ENCODE measurements at places on chromosomes 2 and 18. TPM values are rescaled to one million over a fixed set of nuclear protein-coding genes. Genes with fewer than 3 reads are reported as not detected.

GRCh38 chr2:238684362-238685326 lies 163.2 kb upstream of the TWIST2 start:
- peak; percentile 89 for DNase-seq

GRCh38 chr2:86027196-86027921 lies 78.3 kb downstream of the POLR1A start:
- DNase-seq: no peak

- DNase-seq: no peak
Observed at GRCh38 chr2:734496-734895, 57.3 kb upstream of the TMEM18 start.

DNA sequence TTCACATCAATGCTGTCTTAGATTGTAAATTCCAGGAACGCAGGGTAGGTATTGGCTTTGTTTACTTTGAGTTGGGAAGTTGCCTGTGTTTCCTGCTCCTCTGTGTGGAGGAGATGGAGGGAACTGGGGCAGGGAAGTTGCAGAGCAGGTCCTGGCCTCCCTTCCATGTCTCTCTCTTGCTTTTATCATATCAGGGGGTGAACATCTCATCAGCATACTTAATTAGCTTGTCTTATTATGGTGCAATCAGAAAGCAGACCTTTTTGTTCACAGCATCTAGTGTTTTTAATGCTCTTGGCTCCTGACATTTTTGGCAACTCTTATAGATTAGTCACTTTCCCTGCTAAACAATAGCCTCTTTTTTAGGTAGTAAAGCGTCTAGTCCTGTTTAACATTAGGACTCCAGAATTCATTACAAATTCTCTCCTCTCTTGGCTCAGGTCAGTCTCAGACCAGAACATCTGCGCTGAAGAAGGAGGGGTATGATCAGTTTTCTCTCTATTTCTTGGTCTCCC lies 11.5 kb upstream of the DIPK1C start:
- DNase-seq: no peak

DNA sequence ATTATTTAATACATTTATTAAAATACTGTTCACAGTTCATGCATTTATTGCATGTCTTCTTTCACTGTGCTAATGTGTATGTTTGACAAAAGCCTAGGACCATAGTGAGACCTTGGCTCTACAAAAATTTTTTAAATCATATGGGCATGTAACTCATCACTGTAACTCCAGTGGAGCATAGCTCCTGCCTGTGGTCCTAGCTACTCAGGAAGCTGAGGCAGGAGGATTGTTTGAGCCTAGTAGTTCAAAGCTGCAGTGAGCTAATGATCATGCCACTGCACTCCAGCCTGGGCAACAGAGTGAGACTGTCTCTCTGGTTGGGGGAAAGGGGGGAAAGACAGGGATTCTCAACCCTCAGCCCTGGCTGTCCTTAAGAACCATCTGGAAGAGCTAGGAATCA lies 137.8 kb downstream of the PRKCE start:
- no peak for DNase-seq

- DNase-seq: no peak
Observed at GRCh38 chr18:67933271-67933670, 416.8 kb upstream of the DSEL start.

DNA sequence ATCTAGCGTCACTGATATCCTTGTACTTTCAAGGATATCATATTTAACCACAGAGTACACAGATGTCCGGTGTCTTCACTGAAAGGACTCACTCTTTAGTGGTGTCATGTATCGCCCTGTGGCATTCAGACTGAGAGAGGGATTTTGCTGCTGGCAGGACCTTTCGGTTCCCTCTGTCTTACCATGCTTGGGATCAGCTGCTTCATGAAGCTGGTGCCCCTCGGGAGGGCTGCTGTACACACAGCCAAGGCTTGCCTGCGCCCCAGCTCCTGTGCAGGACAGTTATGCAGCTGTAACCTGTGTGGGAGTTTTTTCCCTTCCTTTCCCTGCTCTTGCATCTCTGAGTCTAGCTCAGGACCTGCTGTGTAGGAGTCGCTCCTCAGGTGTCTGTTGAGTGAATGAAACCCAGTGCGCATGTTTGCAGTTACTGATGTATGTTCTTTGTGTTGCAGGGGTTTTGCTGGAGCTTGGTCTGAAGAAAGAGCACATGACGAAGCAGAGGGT lies 64.4 kb downstream of the GREB1 start:
- DNase-seq: no peak

DNA sequence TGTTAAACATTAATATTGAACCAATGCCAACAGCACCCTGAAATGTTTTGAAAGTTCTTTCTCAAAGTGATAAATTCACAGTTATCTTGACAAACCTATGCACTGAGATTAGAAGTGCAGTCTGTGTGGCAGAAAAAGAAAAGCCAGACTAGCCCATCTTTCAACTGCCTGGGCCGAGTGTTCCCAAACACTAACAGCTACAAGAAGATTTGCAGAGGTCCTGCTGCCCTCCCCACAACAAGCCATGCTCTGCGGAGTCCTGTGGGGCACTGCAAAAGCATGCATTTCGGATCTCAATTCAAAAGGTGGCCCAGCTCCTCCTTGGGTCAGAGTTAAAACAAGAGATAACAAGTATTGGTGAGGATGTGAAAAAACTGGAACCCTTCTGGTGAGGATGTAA lies 208.4 kb upstream of the TMEM200C start:
- no peak for DNase-seq

GRCh38 chr2:22900674-22901073 lies 484.3 kb upstream of the KLHL29 start:
- DNase-seq: no peak

GRCh38 chr2:48467637-48468036 lies 62.3 kb upstream of the STON1 start:
- no peak for DNase-seq

- DNase-seq: no peak
Observed at GRCh38 chr18:75280427-75281280, 70.1 kb downstream of the TSHZ1 start.

DNA sequence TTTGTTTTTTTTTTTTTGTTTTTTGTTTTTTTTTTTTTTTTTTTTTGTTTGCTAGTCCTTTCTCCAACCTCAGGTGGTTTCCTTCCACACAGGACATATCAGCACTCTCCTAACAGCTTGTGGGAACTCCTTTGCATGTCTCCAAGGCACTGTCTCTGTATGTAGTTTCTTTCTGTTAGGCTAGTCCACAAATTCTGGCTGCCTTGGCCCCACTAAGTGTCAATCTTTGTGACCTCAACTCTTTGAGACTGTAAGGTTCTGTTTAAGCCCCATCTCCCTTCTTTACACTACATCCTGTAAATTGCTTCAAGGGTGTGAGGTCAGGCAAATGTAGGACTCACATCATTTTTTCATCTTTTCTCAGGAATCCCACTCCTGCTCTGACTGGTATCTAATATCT lies 85.1 kb downstream of the NCOA1 start:
- no peak for DNase-seq

- DNase-seq: no peak
Observed at GRCh38 chr2:54404270-54404669, 51.9 kb upstream of the SPTBN1 start.

- DNase-seq: no peak
Observed at GRCh38 chr2:65276609-65277008, 49.0 kb downstream of the ACTR2 start.

TRIM43 gene
- not detected for total RNA-seq
